ENCODE measurements at places on chromosomes 6 and 20.

GRCh38 chr6:49548613-49549304, 1.7 kb upstream of the C6orf141 start:
- no peak for DNase-seq

DNA sequence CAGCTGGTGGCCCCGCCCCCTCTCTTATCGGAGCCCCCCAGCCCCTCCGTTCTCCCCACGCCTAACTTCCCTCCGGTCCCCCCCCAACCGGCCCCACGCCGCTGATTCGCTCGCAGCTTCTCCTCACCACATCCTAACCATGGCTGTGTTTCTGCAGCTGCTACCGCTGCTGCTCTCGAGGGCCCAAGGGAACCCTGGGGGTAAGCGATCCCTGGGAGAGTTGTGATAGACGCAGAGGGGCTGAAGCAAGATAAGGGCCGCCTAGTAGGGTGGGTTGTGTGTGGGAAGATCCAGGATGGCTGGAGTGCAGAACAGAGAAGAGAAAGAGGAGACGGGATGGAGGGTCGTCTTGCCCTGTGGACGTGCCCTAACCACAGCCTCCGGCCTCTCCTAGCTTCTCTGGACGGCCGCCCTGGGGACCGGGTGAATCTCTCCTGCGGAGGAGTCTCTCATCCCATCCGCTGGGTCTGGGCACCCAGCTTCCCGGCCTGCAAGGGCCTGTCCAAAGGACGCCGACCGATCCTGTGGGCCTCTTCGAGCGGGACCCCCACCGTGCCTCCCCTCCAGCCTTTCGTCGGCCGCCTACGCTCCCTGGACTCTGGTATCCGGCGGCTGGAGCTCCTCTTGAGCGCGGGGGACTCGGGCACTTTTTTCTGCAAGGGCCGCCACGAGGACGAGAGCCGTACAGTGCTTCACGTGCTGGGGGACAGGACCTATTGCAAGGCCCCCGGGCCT, at the start of gene MPIG6B:
TSS of gene MPIG6B (plus strand) at position 129 of the 735 bp plus-strand sequence. CDS start at position 140, 11 bp downstream.
- DNase-seq = no peak

DNA sequence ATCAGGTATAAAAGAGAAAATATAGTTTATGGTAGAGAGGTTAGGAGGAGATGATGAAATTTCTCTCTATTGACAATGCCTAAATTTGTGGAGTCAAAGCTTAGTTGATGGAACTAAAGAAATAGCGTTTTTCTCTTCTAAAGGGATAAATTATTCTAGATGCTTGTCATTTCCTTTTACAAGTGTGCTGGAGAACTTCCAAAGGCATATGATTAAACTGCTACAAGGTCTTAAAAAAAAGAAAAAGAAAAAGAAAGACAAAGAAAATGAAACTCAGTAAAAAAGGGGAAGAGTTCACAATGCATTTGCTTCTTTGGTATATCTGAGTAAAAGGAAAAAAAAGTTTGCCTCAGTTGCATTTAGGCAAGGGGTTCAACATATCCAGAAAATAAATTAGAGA, 499.8 kb upstream of the PTCHD4 start:
- no peak for DNase-seq

DNA sequence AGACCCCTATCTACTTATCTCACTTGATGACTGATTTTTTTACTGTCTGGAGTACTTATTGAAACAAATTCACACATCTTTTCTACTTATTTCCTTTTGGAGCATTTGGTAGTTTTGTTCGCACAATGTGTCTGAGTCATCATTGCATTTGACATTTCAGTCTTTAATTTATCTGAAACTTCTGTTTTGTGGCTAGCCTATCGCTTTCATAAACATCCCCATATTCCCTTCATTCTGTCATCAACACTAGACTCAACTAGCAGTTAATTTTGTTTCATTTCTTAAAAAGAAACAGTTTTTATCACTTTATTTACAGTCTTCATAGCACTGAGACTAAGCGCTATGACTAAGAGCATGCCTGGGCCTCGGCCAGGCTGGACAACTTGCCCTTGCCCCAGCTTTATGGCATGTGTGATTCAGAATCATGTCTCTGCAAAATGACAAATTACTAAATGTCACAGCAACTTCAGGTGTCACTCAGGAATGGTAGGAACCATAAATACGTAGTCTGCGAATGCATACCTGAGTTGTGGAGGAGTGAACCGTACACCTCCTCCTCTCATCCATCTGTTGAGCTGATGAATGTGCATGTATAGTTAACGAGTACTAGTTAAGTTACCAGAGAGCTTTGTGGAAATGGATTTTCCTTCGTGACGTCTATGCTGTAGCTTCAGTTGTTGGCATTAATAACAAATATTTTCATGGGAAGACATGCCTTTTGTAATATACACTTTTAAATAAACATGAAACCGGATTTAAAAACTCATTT, 16.2 kb downstream of the L3MBTL3 start:
- DNase-seq = peak; percentile 76

GRCh38 chr6:24738741-24739140, 19.8 kb upstream of the C6orf62 start:
- DNase-seq = no peak

- no peak for DNase-seq
These were observed 11.8 kb upstream of the FILIP1 start for GRCh38 chr6:75505424-75505823.

DNA sequence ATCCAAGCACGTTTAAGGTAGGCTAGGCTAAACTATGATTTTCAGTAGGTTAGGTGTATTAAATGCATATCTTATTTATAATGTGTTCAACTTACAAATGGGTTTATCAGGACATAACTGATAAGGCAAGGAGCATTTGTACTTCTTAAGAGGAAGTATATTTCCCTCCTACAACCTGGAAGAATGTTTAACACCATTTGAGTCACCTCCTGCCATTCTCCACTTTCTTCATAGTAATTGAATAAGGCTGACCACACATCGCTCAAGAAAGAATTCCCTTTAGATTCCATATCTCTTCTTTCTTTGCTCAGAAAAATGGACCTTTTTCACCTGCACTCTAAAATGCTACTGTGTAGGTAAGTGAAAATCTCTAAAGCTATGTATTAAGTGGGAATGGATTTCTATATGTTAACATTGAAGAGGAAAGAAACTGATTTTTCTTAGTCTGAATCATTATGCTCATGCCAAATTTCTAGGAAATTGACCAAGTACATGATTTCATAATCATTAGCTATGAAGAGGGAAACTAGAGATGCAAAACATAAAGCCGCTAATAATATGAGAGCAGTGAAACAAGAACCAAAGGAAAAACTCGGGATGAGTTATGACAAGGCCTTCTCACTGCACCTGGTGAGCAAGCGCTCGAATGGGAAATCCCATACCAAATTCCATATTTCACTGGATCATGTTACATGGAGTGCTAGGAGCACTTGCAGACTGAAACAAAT, 210.4 kb downstream of the ALDH8A1 start:
- no peak for DNase-seq

- DNase-seq = no peak
These were observed 7.0 kb upstream of the RNF217 start for GRCh38 chr6:124955108-124955856.

DNA sequence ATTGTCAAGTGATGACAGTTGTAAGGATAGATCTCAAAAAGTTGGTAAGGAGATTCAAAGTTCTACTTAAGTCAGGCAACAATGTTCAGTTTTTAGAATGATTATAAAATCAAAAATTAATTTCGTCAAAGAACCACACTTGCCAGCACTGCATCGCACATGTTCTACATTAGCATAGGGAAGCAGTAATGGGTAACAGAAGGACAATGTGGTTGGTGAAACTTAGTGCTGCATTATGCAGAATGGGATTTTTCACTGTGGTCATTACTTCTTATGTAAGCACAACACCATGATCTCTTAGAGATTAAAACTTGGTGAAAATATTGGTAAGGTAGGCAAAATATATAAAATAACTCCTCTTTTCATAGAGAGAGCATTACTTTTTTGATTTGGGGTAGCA, 173.7 kb upstream of the THEMIS start:
- DNase-seq = no peak

DNA sequence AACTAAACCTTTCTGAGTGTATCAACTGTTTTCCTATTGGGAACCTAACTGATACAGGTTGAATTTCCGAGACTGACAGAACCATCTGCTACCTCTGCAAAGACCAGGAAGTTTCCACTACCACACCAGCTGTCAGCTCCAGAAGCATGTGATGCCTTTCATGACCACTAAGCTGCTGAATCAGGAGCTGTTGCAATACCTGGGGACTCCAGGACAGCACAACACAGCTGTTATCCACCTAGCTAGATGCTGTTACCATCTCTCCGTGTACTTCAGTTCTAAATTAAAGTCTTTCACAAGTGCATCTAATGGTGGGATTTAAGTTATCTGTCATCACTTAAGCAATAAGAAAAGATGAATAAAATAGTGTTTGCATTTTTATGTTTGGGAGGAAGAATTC, 158.2 kb upstream of the IMPG1 start:
- no peak for DNase-seq
